ENCODE measurements at places on chromosomes 3 and 15.

DNA sequence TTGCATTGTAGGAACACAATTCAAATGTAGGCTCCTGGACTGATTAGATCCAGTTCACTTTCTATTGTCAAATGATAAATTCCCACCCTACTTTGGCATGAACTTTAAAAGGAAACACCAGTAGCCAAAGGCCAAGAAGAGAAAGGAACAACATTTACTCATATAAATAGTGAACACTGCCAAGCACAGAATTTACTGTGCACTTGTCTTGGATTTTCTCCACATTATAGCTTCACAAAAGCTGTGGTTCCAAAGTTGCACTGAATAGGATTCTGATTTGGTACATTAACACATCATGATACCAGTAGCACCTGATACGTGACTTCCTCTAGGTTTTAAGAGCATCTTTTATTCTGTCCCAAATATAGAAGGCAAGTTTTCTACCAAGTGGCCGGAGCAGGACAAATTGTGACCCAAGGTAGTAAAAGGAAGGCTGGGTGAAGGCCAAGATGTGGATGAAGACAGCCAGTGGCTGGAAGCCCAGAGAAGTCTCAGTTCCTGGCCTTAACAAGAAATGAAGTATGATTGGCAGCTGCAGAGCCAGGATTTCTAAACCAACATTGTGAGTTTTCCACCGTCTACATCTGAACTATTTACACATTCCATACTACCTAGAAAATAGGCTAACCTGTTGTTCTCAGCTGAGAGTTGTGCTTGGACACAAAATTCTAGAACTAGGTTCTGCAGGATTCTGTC lies 206.7 kb downstream of the THRB start:
- no peak for DNase-seq

- no peak for DNase-seq
Observed at GRCh38 chr3:20194793-20195460, 8.9 kb upstream of the SGO1 start.

GRCh38 chr3:192494174-192494573 lies 233.2 kb downstream of the FGF12 start:
- DNase-seq = no peak

GRCh38 chr3:138620431-138620830 lies 11.9 kb downstream of the FAIM start:
- no peak for DNase-seq

GRCh38 chr3:128327606-128328031 lies 139.1 kb downstream of the DNAJB8 start:
- DNase-seq = no peak

GRCh38 chr3:154151969-154152368 lies 30.8 kb downstream of the ARHGEF26 start:
- no peak for DNase-seq

- no peak for DNase-seq
Observed at GRCh38 chr15:73751511-73751898, 1.6 kb downstream of the INSYN1 start.

- DNase-seq = no peak
Observed at GRCh38 chr3:62723166-62723913, 151.9 kb downstream of the CADPS start.

DNA sequence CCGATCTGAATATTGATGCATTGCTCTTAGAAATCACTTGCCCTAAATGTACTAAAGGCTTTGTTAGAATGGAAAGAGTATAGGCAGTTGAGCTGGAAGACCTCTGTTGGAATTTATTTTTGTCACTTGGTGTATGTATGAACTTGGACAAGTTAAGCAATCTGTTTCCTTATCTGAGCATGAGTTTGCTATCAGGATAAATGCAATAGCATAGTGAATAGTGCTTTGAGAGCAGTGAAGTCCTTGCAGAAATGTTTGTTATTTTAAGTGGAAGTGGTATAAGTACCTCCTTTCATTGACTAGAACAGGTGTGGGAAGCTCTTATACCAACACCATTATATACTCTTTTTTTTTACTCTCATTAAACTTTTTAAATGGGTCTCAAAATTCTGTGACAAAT lies 146.4 kb upstream of the ONECUT1 start:
- no peak for DNase-seq

DNA sequence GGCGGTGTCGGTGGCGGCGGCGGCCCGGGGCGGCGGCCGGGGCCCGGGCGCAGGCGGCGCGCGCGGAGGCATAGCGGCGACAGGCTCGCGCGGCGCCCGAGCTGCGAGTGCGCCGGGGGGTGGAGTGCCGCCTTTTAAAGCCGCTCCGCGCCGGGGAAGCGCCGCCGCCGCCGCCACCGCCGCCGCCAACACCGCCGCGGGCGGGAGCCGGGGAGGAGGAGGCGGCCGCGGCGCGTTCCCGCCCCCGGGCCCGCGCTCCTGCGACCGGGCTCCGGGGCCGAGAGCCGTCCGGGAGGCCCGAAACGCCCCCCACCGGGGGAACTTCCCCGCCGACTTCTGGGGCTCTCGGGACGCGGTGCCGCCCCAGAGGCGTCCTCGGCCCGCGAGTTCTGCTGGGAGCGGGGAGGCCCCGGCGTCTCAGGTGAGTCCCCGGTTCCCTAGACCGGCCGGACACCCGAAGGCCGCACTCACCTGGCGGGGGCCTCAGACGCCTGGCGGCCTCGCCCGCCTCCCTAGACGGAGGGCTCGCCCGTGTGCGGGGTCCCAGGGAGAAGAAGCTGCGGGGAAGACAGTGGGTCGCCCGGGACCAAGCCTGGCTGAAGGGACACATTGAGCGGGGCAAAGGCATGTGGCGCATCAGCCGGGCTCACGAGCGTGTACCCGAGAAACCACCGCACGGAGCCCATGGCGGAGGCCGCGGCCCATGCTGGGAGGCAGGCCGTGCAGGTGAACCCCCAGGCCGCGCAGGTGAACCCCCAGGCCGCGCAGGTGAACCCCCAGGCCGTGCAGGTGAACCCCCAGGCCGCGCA lies at the start of gene PCSK6:
Gene PCSK6 (minus strand): TSS at position 109 of the 809 bp plus-strand sequence. CDS start 37 bp downstream, at position 72.
- no peak for DNase-seq

DNA sequence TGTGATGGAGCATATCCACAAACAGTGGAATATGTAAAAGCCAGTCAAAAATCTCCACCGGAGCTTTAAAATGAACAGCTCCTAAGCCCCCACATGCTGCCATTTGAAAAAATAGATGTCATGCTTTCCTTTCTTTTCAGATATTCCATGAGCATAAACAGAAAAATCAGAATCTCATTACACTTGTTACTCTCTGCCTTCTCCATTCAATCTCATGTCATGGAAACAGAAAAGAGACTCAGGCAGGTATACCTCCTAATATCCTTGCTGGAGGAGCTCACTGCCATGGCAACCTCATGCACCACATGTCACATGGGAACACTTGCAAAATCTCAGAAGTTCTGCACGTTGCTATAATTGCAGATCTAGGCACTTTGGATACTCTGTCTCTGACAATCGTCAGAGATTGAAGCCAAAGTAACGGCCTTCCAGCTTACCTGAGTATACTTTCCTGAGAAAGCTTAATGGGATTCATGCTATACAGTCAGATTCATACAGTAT lies 317.0 kb upstream of the ADAMTS9 start:
- no peak for DNase-seq

DNA sequence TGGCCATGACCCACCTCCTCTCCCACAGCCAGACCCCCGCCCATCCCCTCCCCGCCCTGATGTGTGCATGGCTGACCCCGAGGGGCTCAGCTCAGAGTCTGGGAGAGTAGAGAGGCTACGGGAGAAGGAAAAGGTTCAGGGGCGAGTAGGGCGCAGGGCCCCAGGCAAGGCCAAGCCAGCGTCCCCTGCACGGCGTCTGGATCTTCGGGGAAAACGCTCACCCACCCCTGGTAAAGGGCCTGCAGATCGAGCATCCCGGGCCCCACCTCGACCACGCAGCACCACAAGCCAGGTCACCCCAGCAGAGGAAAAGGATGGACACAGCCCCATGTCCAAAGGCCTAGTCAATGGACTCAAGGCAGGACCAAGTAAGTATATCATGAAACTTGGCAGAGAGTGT lies 11.7 kb downstream of the MAP1A start:
- no peak for DNase-seq

- DNase-seq = no peak
Observed at GRCh38 chr3:62046326-62046725, 327.0 kb downstream of the FEZF2 start.

DNA sequence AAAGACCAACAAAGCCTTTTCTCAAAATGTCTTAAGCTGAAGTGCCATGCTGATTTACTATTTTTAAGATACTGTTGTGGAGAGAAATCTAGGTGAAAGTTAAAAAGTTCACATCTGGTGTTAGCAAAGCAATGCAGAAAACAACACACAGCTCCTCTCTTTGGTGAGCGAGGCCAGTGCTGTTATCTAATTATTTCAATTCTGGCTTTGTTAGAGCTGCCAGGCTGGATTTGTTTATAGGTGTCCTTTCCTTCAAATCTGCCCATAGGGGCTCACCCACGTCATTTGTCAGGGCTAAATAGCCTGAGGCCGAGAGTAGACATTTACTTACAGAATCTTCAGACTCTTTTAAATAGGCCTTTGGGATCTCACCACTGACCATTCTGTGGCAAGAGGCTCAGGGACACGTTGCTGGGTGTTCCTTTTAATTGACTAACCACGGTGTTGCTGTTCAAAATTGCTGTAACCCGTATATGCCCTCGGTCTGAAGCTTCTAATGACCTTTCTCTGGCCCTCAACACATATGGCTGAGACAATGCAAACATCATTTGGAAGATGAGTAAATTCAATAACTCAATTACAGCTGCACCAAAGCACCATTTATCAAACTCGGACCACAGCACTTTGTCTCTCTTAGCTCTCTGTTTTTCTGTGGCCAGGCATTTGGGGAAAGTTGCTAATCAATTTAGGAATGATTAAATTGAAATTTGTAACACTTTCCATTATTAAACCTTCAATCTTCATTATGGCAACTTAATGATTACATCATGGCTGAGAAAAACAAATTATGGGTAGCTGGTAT lies 152.6 kb downstream of the PDZRN3 start:
- no peak for DNase-seq

- DNase-seq = no peak
Observed at GRCh38 chr3:143286392-143287010, 166.9 kb downstream of the CHST2 start.

GRCh38 chr3:189721873-189722665 lies 90.9 kb downstream of the TP63 start:
- no peak for DNase-seq

DNA sequence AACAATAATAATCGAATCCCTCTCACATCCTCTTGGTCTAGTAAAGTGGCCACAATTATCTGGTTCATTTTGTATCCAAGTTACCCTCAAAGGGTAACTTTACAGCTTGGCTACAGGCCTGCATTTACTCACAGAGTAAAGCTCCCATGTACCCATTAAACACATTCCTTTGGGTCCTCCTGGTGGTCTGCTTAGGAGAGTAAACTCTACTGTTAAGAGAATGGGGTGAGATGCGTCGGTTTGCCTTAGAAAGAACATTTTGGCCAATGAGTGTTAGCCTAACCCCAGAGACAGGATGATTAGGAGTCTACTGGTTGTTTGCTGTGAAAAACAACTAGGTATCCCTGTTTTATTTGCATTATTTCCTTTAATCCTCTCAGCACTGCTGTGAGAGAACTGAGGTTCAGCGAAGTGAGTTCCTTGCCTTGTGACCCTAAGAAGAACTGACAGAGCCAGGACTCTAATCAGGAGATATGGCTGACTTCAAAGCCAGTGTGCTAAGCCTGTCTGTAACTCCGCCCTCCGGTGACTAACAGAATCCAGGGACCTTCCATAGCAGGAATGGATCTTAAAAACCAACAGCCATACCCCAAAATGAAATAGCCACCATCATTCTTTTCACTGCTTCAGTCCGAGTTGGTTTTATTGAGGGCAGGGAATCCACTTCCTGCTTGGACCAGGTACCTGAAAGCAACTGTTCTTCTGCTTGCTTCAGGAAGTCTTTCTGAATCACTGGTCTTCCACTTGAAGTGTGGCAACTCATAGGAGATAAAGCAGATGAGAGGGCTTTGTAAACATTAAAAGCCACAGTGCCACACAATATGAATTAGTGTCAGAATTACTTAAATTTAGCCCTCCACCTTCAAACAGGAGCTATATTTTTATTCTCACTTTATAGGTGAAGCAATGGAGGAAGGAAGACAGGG lies 317.3 kb upstream of the WNT5A start:
- DNase-seq = no peak

- DNase-seq = no peak
Observed at GRCh38 chr3:128701342-128702212, 24.4 kb upstream of the RAB7A start.

- DNase-seq = no peak
Observed at GRCh38 chr3:191997093-191997492, 536.1 kb downstream of the PYDC2 start.

- no peak for DNase-seq
Observed at GRCh38 chr3:48651771-48652170, 10.9 kb downstream of the CELSR3 start.

GRCh38 chr15:101723171-101723873 lies 951 bp downstream of the TARS3 start:
- no peak for DNase-seq

DNA sequence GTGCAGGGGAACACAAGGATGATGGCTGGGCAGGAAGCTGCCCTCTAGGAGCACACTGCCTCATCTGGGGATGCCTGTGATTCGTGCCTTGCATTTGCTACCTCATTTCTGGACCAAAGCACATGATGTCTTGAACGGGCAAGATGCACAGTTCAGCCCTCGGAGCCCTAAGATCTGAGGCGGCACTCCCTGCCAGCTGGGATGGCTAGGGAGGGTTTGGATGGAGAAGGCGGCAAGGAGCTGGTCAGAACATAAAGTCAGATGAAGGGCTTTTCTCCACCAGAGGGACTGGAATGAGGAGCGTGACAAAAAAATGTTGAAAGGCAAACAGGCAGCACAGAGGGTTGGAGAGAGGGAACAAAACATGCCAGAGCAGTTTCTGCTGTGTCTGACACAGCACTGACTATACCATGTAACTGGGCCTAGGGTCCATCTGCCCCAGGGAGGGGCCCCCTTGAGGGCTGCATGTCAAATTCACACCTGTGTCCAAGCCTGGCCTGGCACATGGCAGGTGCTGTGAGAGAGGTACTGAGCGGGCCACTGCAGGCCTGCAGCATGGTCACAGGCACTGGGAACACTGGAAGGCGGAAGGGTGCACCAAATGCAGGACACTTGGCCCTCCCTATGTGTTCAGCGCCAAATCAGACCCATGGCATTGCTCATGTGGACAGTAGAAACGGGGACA lies 21.7 kb downstream of the TMEM43 start:
- no peak for DNase-seq

- DNase-seq = no peak
Observed at GRCh38 chr15:93317772-93318171, 228.8 kb upstream of the RGMA start.

- no peak for DNase-seq
Observed at GRCh38 chr3:120625159-120625586, 29.0 kb downstream of the NDUFB4 start.

- DNase-seq = no peak
Observed at GRCh38 chr3:50325497-50326181, 2.4 kb downstream of the TUSC2 start.

- no peak for DNase-seq
Observed at GRCh38 chr3:126373682-126374601, 16.7 kb upstream of the KLF15 start.

GRCh38 chr3:46930166-46930944 lies 46.2 kb downstream of the CCDC12 start:
- no peak for DNase-seq

DNA sequence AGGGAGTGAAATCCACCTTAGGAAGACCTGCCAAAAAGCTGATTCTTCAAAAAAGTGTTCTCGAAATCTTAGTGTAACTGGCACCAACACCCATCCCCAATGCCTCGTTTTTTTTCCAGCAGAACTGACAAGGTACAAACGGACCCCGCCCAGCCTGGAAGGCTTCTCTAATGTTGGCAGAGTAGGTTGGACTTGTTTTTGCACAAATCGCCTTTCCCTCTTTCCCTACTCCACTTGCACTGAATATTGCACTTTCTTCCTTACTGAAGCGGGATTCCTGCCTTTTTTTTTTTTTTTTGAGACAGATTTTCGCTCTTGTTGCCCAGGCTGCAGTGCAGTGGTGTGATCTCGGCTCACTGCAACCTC lies 544 bp upstream of the TIMMDC1 start:
- no peak for DNase-seq

Data from activated naive CD4-positive, alpha-beta T cell (primary cell).